ENCODE measurements at places on chromosomes 1 and 21.

GRCh38 chr1:170967042-170967910, 31.9 kb downstream of the MROH9 start:
- DNase-seq = peak; percentile 22

DNA sequence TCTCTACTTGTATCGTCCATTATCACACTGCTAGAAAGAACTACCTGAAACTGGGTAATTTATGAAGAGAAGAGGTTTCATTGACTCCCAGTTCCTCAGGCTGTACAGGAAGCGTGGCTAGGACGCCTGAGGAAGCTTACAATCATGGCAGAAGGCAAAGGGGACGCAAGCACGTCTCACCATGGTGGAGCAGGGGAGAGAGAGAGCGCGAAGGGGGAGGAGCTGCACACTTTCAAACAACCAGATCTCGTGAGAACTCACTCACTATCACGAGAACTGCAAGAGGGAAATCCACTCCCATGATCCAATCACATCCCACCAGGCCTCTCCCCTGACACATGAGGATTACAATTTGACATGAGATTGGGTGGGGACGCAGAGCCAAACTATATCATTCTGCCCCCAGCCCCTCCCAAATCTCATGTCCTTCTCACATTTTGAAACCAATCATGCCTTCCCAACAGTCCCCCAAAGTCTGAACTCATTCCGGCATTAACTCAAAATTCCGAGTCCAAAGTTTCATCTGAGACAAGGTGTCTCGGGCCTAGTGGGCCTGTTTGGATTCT, 8.0 kb downstream of the MMEL1 start:
- DNase-seq = no peak

GRCh38 chr1:213987927-213988506, at the start of gene PROX1:
Gene PROX1, plus strand, starts transcription at chr1:213987973. Its CDS starts 8,563 bp downstream, at chr1:213996536.
- DNase-seq = peak; percentile 80

DNA sequence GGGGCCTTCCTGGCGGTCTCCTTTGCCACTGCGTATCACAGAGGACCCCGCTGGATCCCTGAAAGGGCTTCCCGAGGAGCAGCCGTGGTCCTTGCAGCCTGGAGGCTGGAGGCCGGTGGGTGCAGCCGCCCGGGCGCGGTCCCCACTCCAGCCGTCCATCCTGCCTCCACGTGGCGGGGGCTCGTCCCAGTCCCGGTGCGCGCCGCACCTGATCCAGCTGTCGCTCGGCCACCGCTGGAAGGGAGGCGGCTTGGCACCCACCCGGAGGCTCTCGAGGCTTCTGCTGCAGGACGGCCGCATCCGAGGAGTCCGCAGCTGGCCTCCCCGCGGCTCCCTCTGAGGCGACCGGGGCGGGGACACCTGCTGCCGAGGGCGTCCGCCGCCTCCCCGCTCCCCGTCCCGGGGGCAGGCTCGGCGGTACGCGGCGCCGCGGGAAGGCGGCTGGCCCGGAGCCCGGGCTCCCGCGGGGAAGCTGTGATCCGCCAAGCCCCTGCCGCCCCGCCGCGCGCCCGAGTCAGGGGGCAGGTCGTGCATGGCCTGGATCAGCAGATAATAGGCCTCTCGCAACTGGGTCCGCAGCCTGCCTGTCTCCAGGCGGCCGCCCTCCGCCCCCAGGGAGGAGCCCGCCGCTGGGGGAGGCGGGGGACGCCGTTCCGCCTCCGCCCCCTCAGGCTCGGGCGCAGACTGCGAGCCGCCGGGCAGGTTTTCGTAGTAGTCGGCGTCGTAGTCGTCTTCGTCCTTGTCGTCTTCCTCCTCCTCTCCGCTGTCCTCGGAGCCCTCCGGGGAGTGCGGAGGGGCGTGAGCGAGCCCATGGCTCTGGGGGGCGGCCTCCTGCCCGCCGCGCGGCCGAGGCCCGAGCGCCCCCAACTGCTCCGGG, at the start of gene SYDE2:
TSS of gene SYDE2 (minus strand) at position 554 of the 877 bp plus-strand sequence. CDS start at position 534, 20 bp downstream.
- DNase-seq = peak; percentile 77

- DNase-seq = no peak
Measured at GRCh38 chr21:42475036-42475435, 21.0 kb downstream of the RSPH1 start.

GRCh38 chr1:41041614-41042270, 20.2 kb upstream of the SLFNL1 start:
- DNase-seq = no peak

DNA sequence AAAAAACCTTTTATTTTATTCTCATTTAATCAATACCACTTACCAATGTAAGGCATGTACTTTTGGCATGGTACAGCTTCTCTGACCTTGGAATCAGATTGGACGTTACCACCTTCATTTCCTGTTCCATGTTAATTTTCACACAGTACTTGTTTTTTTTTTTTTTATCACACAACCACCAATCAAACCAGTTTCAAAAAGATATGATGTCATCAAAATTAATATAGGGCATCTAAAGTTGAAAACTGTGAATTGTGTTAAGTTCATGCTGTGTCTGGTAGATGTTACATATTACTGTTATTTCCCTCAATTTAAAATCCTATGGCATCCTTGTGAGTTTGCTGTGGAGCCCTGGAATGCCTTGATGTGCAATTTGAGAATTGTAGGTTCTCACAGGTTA, 85.1 kb downstream of the NPHS2 start:
- DNase-seq = no peak

GRCh38 chr1:223337174-223337869, 26.7 kb downstream of the SUSD4 start:
- peak; percentile 86 for DNase-seq

DNA sequence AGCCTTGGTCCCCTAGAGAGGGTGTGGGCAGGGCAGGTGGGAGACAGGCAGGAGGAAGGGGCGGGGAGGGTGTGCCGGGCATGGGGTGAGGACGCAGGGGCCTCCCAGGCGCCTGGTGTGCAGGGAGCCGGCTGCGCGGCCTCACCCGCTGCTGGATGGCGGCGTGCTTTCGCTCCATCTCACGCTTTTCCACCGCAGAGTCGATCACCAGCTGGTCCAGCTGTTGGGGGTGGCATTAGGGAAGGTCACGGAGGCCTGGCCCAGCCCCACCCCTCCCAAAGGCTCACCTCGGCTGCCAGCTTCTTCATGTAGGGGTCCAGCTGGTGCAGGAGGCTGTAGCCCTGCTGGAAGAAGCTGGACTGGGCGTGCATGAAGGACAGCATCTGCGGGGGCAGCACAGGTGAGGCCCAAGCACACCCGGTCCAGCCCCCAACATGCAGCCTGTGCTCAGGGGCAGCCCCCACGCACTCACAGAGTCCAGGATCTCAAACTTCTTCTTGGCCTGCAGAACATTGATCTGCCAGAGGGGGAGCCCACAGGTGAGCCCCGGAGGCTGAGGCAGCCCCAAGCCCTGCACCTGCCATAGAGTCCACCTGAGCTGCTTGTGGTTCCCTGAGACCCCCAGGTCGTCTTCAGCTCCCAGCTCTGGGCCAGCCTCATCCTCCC, 7.9 kb downstream of the ACAP3 start:
- DNase-seq = no peak

- DNase-seq = no peak
Measured at GRCh38 chr1:183719289-183719688, 66.2 kb upstream of the APOBEC4 start.

GRCh38 chr1:34786521-34787325, 5.7 kb downstream of the GJB3 start:
- peak; percentile 69 for DNase-seq

GRCh38 chr1:229300099-229300757, 29.3 kb downstream of the RAB4A start:
- DNase-seq = no peak

GRCh38 chr1:64513545-64513944, 43.6 kb downstream of the CACHD1 start:
- no peak for DNase-seq

GRCh38 chr1:170864238-170864637, 71.1 kb upstream of the MROH9 start:
- DNase-seq = no peak

DNA sequence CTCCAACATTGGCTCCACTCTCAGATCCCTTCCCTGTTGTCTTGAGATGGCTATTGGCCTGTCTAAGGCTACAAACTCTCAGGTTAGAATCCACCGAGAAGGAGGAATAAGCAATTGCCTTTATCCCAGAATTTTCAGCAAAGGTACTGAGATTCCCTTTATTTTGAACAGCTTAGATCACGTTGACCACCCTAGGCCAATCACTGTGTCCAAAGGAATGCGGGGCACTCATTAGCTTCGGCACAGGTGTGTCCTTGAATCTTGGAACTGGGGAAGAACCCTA, 6.9 kb downstream of the S100A11 start:
- no peak for DNase-seq

GRCh38 chr1:8359617-8360481, 41.9 kb downstream of the SLC45A1 start:
- no peak for DNase-seq
